Glomerular endothelial cell (primary cell): ENCODE measurements at places on chromosomes 16 and 17.

GRCh38 chr16:27281243-27281642 lies 12.7 kb upstream of the NSMCE1 start:
- no peak for DNase-seq

DNA sequence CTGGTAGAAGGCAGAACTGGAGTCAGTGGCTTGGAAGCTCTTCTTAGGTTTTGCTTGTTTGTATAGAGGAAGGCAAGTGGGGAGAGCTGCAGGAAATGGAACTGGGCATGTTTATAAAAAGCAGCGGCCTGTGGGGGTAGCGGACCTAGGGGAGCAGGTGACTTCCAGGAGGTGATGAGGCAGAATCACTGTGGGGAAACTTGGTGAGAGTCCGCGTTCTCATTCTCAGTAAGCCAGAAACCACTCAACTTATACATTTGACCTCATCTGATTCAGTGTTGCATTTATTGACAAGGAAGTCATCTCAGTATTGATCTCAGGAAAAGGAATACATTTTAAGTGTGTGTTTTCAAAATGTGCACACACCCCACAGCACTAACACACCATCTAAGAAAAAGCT lies 299.8 kb downstream of the CNTNAP4 start:
- DNase-seq = no peak

GRCh38 chr17:69516911-69517310 lies 102.4 kb downstream of the MAP2K6 start:
- no peak for DNase-seq

DNA sequence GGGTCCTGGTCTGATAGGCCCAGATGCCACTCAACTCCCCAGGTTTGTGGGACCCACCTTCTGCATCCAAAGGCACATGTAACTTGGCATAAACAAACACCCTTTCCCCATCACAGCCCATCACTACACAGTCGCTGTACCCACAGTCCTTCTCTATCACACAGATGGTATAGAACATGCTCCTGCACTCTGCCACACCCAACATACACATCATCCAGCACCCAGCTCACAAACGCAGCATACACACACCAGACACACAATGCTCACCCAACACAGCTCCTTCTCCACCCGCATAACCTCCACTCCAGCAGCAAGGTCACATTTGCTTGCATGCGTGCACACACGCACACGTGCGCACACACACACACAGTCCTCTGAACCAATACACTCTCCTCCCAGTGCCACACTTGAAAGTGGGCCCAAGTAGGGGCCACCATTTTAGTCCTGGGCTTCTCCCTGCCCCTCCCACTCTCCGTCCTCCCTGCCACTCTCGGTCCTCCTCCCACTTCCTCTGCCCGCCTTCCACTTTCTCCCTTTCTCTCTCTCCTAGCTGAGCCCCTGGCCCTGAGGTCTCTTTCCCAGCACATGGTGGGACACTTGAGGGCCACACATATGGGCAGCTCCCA lies 8.5 kb upstream of the TMEM92 start:
- no peak for DNase-seq

GRCh38 chr16:57123974-57124674 lies 31.7 kb downstream of the CPNE2 start:
- DNase-seq = no peak

DNA sequence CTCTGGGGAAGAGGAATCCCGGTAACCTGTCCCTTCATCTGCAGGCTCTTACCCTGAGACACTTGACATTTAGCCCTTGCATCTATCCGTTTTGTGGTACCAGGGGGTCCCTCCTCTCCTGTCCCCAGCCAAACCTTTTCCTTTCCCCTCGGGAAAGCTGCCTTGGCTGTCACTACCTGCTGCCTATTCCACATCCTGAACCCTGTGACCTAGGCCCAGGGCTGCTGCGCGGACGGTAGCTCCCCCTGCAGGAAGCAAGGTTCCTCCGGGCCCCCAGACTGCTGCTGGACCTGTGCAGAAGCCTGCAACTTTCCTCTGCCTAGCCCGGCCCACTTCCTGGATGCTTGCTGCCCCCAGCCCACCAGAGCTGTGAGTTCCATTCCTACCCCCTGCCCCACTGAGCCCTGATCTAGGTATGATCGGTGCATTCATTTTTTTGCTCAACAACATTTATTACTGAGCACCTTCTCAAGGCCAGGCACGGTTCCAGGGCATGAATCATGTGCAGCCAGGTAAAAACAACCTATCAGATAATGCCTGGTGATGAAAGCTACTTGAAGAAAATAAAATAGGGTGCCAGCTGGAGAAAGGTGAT lies 10.5 kb upstream of the ALDOA start:
- no peak for DNase-seq

GRCh38 chr17:75854881-75855309 lies 240 bp downstream of the WBP2 start:
- DNase-seq = no peak

DNA sequence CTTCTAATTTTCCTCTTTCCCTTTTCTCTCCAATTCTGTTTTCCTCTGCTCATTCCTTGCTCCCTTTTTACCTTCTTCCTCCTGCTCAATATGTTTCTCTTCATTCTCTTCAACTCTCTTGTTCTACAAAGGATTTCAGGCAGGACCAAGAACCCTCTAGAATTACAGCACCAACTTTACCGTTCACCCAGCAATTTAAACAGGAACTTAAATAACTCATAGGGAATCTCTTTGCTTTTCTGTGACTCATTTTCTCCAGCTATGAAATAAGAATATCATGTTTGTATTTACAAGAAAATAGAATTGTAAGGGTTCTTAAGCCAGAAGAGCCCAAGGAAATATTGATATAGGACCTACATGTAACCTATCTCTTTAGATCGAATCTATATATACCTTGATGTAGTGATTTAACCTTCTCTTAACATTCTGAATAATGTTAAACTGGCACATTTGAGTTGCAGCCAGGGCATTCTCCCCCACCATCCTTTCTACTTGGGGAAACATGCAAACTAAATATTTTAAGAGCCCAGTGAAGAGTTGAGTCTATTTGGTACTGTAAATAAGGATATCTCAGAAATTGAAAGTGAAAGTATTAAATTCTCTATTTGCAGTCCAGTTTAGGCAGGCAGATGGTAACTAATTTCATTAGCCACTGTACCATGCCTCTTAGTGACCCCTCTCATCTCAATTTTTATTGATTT lies 137.0 kb downstream of the ANKFN1 start:
- DNase-seq = no peak

DNA sequence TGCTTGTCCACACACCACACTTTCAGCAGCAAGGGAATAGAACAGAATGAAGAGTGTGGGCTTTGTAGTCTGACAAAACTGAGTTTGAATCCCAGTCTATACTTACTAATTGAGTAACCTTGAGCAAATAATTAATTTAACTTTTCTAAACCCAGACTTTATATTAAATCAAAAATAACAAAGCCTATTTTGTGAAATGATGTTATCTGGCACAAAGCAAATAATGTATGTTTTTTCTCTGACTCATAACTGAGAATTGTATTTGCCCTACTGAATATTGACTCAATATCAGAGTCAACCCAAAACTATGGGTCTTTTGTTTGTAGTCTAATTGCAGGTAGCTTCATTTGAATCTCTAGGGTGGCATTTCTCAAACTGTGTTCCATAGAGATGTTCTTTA lies 77.9 kb upstream of the TANC2 start:
- DNase-seq = no peak

GRCh38 chr17:35046740-35047283 lies 16.7 kb downstream of the RFFL start:
- DNase-seq = no peak

- no peak for DNase-seq
Measured at GRCh38 chr17:50889528-50890118, 23.5 kb upstream of the TOB1 start.

DNA sequence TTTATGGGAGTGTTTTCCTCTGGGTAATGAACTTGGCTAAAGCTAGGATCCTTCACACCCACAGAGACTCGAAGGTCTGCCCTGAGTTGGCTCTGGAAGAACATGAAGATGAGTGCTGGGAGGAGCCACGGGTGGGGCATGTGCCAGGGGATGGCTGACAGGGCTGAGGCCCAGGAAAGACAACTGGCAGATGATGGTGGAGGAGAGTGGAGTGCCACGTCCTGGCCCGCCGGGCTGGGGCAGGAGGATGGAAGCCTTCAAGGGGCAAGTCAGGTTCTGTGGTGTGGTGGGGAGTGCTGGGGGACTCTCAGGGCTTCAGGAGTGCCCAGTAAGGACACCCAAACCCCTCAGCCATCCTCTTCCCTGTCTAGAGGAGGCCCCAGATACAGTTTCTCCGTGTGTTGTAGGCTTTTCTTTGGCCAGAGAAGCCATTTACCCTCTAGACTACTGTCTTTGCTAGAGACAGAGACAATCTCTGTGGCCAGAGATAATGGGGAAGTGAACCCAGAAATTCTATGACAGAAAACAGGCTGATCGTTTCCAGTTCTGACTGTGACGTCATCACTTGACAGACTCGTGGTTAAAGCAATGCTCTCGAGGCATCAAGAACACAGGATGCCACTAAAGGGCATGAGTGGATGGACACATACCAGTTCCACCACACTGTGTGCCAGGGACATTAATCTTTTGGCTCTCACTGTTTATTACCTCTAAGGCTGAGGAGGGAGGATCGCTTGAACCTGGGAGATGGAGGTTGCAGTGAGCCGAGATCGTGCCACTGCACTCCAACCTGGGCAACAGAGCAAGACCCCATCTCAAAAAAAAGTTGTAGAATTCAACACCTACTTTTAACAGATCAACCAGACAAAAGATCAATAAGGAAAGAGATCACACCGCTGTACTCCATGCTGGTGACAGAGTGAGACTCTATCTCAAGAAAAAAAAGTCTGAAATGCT lies 18.6 kb upstream of the SLC5A10 start:
- no peak for DNase-seq

DNA sequence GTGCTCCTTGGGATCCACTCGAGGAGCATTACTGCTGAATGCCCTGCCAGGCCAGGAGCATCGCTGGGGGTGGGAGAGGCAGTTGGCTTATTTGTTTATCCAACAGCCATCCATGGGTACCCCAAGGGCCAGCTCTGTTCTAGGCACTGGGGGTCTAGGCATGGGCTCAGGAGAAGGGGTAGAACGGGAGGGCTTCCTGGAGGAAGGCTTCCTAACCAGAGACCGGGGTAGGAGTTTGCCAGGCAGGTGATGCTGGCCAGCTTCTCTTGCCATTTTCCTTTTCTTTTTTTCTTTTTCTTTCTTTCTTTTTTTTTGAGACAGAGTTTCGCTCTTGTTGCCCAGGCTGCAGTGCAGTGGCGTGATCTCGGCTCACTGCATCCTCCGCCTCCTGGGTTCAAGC lies 241.0 kb downstream of the SEC14L1 start:
- no peak for DNase-seq

DNA sequence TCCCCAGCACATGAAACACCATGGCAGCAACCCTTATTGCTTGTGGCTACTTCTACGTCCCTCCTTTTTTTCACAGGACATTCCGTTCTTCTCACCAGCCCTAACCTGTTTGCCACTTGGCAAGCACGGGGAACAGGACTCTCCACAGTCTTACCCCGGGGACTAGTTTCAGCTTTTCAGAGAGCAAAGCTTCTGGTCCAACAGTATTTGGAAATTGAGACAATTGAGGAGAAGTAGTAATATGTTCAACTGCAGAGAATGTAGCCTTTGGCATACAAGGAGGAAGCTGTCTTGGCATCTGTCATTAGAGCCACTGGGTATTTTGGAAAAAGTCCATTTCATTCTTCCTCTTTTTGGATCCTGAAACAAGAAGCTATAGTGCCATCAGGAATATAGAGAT lies 65.7 kb downstream of the MAP2K6 start:
- DNase-seq = no peak

- DNase-seq = no peak
Measured at GRCh38 chr17:8557176-8557806, 73.2 kb downstream of the MYH10 start.
